ENCODE measurements at places on chromosomes 12 and 14.

- peak; percentile 54 for DNase-seq
These were observed 51.0 kb upstream of the STK38L start for GRCh38 chr12:27193106-27193505.

DNA sequence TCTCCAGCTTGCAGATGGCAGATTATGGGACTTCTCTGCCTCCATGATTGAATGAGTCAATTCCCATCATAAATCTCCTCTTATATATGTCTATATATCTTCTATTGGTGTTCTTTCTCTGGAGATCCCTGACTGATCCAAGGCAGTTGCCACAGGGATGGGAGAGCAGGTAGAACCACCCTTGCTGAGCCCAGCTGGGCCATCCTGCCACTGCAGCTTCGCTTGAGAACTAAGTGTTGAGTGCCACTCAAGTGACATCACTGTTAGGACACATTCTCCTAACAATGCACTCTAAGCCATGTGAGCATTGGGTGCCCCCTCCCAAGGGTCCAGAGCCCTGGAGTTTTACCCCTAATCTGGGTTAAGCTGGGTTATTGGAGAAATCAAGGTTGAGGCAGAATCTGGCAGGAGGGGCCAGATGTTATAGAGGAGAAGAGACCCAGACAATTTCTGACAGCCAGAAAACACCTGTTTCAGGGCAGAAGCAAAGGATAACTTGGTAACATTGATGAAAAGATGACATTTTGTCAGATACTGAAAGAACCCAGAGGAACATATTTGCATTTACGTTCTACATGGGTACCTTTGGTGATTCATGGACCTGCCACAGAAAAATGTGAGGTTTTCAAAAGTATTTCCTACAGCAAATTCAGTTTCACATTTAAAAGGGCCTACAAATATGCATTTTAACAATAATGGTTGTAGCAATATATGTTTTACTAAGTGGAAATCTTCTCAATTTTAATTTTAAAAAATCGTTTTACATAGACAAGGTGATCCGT, 57.2 kb upstream of the MAX start:
- DNase-seq = no peak

GRCh38 chr14:100654814-100655740, 67.9 kb upstream of the BEGAIN start:
- DNase-seq = peak; percentile 9

- no peak for DNase-seq
These were observed 1370.8 kb downstream of the AACS start for GRCh38 chr12:126436041-126436440.

GRCh38 chr14:57987051-57987450, 121.2 kb upstream of the SLC35F4 start:
- DNase-seq = no peak

GRCh38 chr12:8698132-8698851, 501 bp downstream of the RIMKLB start:
- peak; percentile 50 for DNase-seq

DNA sequence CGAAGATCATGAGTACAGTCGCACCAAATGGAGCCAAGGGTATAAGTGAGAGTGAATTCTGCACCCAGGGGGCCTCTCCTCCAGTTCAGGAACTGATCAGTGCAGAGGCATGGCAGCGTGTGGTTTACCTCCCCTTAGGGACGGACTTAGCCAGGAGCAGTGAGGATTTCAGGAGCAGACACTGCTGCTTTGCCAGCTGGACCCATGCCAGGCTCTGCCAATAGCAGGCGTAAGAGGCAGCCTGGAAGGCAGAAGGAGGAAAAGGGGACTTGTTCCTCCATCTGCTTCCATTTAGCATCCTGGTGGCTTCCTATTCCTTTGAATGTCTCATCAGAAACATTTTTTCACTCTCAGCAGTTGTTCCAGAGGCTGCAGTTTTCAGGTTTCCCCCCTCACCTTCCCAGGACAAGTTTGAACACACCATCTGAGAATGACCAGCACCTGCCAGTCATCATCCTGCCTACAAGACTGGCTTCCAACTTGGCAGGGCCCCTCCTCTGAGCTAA, 137.0 kb upstream of the LMNTD1 start:
- no peak for DNase-seq

DNA sequence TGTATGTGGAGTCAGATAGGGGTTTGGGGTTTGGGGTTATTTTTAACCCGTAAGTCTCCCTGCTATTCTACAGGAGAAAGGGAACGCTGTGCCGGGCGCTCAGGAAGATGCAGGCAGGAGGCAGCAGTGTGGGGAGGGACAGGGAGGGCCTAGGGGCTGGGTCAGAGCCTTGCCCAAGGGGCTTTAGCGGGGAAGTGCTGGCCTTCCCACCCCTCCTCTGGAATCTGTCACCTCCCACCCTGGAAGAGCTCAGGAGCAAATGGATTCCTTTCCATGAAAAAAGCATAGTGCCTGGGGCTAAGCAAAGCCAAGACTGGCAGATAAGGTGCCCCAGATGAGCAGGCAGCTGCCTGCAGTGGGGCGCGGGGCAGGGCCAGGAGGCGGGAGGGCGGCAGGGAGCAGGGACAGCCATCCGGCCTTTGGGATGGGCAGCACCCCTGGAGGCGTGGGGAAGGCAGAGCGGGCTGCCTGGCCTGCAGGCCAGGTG, 7.3 kb upstream of the INF2 start:
- DNase-seq = no peak

- no peak for DNase-seq
These were observed 37.3 kb upstream of the ATXN2 start for GRCh38 chr12:111636209-111636945.

DNA sequence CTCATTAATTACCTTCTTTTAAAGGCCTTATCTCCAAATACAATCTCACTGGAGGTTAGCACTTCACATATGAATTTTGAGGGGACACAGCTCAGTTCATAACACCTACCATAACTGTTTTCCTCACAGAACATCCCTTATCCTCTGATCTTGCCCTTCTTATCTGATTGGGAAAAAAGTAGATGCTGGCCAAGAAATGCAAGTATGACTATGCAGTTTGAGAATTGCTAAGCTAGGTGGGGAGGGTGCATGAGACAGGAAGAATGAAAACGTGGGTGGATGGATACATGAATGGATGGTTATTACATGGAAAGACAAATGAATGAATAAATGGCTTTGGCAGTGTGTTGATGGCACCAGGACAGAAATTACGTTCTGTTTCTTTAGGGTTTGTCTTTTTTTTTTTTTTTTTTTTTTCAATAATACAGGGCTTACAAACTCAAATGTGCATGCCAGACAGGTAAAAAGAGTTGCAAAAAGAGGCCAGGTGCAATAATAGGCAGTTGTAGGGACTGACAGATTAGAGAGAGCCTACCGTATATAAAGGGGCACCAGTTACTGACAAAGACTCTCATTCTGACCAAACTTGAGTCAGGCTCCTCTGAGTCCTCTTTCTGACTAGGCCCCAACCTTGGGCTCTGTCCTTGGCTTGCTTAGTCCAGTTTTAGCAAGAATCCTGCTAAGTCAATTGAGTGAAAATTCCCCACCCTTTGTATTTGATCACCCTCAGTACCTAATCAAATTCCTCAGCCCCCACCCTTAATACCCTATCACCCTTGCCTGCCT, 304.9 kb downstream of the ZFP36L1 start:
- no peak for DNase-seq

- DNase-seq = no peak
These were observed 89.7 kb downstream of the PPP2R5E start for GRCh38 chr14:63453443-63453936.

- no peak for DNase-seq
These were observed 367.2 kb upstream of the LMO3 start for GRCh38 chr12:16972923-16973770.

DNA sequence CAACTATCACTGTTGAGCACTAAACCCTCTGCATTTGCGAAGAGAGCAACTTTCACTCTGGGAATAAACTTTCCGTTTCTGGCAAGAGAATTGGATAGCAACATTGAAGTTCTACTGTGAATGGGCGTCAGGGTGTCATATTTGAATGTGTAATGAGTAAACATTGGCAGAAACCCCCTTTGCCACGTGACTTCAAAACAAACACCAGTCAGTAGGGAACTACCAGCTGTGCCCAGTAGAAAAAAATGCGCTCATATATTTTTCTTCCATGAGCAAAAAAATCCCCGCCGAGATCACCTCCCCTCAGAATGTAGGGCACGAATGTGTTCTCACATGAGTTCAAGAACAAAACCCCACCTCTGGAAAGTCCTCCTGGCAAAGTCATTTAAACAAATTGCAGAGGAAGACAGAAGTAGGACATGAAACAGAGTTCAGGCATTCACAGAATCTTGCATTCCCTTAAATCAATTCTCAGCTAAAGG, 80.6 kb downstream of the BTG1 start:
- peak; percentile 87 for DNase-seq

- DNase-seq = peak; percentile 85
These were observed 1.7 kb upstream of the DUSP6 start for GRCh38 chr12:89353823-89354611.

GRCh38 chr12:54549774-54550451, 512 bp downstream of the PDE1B start:
- DNase-seq = no peak

DNA sequence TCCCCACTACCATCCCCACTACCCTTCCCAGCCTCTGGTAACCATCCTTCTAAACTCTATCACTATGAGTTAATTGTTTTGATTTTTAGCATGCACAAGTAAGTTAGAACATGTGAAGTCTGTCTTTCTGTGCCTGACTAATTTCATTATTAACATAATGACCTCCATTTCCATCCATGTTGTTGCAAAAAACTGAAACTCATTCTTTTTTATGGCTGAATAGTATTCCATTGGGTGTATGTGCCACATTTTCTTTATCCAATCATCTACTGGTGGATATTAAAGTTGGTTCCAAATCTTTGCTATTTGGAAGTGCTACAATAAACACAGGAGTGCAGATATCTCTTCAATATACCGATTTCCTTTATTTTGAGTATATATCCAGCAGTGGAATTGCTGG, 13.2 kb upstream of the PPM1H start:
- DNase-seq = no peak

DNA sequence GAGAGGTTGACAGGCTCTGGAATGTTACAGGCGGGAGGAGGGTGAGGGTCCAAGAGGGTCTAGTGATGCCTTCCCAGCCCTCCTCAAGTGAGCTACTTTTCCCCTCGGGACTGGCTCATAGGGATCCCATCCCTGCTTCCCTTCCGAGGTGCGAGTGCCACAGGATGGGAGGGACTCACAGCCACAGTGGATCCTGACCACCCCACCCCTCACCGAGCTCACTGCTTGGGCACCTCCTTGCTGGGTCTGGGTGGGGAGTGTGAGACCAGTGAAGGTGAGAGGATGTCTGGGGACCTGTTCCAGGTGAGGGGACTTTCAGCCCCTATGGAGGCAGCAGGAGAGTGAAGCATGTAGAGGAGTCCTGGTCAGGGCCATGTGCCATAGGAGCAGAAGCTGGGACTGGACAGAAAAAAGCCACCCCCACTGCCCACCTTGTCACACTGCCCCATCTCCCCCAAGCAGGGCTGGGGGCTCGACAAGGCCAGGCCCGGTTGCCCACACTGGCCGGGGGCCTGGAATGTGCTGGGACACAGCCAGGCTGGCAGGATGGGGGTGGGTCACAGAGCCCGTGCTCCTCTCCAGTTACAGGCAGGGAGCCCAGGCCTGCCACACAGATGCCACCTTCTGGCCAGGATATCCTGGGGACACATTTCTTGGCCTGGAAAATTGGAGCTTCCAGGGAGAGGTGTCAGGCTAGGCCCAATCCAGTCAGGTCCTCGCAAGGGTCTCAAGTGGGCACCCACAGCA, 1.7 kb upstream of the TNS2 start:
- no peak for DNase-seq

DNA sequence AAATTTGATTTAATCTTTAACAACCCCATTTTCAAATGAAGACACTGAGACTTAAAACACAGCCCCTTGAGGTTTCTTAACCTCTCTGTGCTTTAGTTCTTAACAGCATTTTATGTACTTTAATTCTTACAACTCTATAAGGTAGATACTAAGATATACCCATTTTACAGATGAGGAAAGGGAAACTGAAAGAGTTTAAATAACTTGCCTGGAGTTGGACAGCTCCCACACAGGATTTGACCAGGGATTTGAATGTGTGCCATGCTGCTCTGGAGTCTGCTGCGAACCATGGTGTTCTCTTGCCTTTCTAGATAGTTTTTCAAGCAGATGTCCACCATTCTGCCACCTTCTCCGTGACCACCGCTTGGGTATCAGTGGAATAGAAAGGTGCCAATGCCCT, 28.2 kb downstream of the RNFT2 start:
- no peak for DNase-seq

DNA sequence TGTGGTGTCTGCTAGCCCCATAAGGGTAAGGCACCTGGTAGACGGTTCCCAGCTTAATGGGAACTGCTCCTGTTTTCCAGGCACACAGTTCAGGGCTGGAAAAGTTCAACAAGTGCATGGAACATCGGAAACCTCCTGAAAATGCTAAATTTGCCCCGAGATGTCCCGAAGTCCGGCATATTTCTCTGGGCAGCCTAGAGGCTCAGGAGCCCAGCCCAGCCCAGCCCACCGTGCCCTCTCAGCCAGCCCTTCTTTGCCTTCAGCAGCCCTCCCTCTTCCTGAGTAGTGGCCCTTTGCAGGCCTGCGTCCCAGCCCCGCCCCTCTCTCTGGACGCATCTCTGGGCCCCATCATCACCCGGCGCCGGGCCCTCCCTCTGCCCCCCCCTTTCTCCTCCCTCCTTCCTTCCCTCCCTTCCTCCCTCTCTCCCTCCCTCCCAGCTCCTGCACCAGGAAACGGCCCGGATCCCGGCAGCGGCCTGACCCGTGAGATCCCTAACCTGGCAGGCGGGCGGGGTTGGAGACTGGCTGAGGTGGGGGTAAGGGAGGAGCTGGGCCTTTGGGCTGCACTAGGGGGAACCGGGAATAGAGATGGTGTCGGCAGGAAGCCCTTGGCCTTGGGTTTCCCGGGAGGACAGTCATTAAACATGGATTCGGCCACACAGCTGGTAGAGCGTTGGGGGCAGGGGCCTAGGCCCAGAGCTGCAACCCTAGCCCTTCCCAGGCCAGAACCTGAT, at the start of gene BCL2L2:
Gene BCL2L2 (plus strand): TSS at position 422 of the 734 bp plus-strand sequence. CDS start 935 bp downstream, outside the sequence.
- peak; percentile 76 for DNase-seq

GRCh38 chr14:96194657-96195431, 9.8 kb upstream of the BDKRB2 start:
- DNase-seq = no peak

DNA sequence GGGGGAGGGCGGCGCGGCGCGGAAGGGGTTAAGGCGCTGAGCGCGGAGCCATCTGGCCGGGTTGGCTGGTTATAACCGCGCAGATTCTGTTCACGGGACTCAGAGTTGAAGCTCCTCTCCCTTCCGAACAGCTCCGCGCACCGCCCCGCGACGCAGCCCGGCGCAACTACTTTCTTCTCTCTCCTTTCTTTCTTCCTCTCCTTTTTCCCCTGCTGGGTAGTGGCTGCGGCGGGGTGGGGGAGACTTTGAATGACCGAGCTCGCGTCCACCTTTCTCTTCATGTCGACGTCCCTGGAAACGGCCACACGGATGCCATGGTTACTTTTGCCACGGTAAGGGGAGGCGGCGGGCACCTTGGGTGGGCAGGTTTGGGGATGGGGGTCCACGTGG, at the start of gene NTF3:
Gene NTF3 (plus strand): TSS at position 98 of the 390 bp plus-strand sequence. CDS start 217 bp downstream, at position 315.
- no peak for DNase-seq

GRCh38 chr14:61178226-61179060, 102.7 kb downstream of the TMEM30B start:
- peak; percentile 63 for DNase-seq

- peak; percentile 54 for DNase-seq
These were observed 63.4 kb downstream of the APOBEC1 start for GRCh38 chr12:7602277-7602676.
